NCI-H524 treated with DMSO at 0.1 percent for 48 hours (cell line): ENCODE measurements at places on chromosomes 1 and 21.
A peak's percentile ranks its signal among the peaks of the same experiment; 100 is the strongest.

- DNase-seq = no peak
Measured at GRCh38 chr1:42848823-42849537, 2.6 kb downstream of the ZNF691 start.

GRCh38 chr1:222090103-222090502 is 348.2 kb upstream of the DUSP10 start:
- no peak for DNase-seq

DNA sequence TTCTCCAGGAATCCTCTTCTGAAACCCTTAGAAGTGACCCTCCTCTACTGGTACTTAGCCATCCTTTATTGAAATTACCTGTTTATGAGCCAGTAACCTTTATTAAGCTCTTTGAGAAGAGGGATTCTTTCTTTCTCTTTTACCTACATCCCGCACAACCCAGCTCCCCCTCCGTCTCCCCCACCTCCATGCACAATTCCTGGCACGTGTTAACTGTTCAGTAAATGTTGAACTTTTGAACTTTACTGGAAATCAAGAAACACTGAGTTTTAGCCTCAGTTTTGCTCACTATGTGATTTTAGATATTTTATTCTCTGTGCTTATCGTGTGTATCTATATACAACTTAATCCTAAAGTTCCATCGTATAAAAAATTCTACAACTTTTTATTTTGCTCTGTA is 1.8 kb downstream of the TMED5 start:
- DNase-seq = no peak

DNA sequence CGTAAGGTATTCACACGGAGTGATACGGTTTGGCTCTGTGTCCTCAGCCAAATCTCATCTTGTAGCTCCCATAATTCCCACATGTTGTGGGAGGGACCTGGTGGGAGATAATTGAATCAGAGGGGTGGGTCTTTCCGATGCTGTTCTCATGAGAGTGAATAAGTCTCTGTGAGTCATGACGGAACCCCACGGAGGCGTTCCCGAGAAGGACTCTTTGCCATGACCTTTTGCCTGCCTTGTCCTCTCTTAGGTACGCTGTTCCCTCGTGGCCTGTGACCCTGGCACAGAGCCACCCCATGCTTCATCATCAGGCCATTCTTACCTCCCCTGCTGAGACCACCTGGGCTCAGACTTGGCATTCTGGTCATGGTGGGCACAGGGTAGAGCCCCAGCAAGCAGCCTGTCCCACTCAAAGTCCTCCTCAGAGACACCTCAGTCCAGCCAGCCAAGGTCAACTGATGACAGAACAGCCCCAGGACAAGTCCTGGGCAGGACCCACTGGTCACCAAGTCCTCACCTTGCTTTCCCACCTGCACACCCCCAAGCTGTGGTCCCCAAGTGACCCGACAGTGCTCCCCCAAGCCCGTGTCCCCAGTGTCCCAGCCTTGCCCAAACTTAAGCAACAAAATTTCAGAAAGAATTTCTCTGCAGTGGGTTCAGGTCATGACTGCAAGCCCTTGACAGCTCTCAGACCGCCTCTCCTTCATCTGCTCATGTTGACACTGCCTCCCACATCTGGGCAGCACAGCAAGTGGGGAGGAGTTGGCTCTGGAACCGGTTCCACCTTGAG is 158.4 kb downstream of the ACTL8 start:
- no peak for DNase-seq

- DNase-seq = no peak
Measured at GRCh38 chr1:47840393-47841190, 156.6 kb downstream of the TRABD2B start.

DNA sequence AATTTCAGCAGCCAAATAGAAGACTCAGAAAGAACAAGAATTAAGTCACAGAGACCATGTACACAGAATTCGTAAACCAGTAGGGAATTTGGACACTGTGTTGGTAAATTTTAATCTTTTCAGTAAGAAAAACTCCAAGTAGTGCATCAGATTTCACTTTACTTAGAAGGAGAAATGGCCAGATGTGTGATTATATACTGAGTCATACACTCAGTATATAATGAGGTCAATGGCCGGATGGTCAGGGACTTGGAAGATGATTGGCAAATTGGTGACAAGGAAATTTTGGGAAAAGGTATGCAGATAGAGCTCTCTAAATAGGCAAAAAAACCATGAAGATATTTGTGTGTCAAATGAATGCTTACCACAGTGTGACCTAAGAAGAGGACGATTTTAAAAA is 399.8 kb upstream of the LRRC7 start:
- DNase-seq = no peak

DNA sequence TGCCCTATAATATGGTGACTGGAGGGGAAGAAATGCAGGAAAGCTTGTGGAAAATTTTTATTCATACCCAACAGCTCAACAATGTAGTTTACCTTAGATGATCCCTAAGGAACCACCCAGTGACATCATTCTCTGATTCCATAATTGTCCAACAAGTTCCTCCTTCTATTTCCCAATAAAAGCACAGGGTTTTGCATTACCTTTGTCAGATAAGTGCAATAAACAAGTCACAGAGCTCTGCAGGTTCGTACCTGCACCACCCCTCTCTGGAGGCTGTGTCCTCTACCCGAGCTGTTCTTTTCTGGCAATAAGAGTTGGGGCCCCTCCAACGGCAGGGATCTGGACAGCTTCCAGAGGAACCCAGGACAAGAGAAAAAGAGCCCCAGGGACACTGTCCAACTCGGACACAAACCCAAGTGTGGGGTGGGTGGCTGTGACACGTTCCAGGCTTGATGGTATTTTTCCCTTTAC is 38.8 kb downstream of the RCAN1 start:
- DNase-seq = no peak

- DNase-seq = no peak
Measured at GRCh38 chr1:214224611-214225354, 56.2 kb upstream of the SMYD2 start.

DNA sequence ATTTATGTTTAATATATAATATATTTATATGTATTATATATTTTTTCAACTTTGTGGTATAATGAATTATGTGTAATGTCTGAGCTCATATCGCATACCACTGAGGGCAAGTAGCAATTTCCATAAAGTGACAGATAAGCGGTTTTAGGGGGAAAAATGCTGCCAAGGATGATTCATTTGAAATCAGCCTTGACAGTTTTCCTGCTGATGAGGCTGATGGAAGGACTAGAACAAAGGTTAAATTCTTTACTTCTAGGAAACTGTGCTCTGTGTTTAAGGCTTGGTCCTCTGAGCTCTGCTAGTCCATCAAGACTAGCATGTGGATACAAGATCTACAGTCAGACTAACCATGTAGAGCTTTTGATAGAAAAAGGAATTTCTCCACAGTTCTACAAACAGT is 19.3 kb upstream of the DDAH1 start:
- no peak for DNase-seq

GRCh38 chr1:105072850-105073249 is 1323.2 kb downstream of the AMY1C start:
- no peak for DNase-seq

GRCh38 chr1:87497380-87498203 is 168.9 kb downstream of the LMO4 start:
- DNase-seq = no peak

DNA sequence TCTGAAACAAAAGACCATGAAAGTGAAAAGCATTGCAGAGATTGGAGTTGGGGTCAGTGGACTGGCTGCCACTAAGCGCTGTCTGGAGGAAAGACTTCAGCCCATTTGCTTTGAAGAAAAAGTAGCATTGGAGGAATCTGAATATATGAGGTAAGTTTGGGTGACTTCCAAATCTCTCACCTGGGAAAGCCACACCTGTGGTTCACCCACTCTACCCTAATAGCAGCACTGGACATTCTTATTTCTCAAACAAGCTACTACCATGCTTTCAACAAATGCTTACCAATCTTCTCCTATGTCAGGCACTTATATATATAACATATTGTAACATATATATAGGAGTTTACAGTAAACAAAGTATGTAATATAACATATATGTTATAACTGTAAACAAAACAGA is 76.0 kb upstream of the POGK start:
- no peak for DNase-seq

- peak; percentile 53 for DNase-seq
Measured at GRCh38 chr21:15667819-15668218, 62.0 kb upstream of the USP25 start.

GRCh38 chr1:11546456-11546855 is 67.5 kb downstream of the DISP3 start:
- DNase-seq = no peak

- DNase-seq = no peak
Measured at GRCh38 chr1:172723251-172723650, 64.3 kb downstream of the FASLG start.

DNA sequence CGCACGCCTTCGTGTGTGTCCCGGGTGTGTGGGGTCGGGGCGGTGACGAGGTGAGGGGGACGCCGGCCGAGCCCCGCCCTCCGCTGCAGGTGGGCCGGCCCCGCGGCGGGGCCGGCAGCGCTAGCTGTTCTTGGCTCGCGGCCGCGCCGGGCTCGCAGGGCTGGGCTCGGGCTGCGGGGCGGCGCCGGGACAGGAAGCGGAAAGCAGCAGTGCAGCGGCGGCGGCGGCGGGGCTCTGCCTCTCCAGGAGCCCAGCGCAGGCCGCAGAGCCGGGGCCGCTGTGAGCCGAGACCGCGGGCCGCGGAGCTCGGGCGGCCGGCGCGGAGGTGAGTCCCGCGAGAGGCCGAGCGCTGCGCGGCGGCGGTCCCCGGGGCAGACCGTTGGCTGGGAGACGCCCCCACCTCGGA is at the start of gene VANGL1:
Gene VANGL1 (plus strand): TSS at position 209 of the 406 bp plus-strand sequence. CDS start 9,444 bp downstream, outside the sequence.
- no peak for DNase-seq

DNA sequence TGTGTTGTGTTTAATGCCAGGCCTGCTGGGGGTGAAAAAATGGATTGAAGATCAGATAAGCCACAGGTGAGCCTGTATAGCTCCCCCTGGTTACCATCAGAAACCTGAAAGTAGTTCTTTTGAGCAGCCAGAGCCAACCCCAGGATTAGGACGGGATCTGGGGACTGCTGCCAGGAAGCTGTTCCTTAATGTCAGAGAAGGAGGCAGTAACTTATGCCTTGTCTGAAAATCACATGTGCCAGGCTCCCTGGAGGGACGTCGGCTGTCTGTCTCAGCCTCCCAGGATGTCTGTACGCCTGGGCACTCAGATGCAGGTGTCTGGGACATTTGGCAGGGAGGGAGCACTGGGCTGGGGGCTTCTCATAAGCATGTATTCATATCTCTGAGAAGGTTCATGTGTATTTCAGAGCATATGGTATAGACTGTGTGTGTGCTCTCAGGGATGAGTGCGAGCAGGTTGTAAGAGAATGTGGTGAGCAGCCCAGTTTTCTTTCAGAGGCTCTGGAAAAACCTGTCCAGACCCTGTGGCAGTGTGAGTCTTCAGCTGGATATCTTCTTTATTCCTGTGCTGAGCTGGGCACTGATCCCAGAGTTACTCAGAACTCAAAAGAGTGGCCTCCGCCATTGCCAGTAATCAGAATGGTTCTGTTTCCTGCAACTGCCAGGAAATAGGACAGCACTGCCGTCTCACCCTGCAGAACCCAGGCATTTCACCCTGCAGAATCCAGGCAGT is 2.8 kb downstream of the FAM43B start:
- DNase-seq = no peak

GRCh38 chr1:16498573-16499413 is 15.3 kb downstream of the RNU1-1 start:
- DNase-seq = peak; percentile 22

- DNase-seq = no peak
Measured at GRCh38 chr1:86787621-86788020, 83.2 kb downstream of the SH3GLB1 start.

- no peak for DNase-seq
Measured at GRCh38 chr21:26448751-26449150, 124.3 kb downstream of the CYYR1 start.

DNA sequence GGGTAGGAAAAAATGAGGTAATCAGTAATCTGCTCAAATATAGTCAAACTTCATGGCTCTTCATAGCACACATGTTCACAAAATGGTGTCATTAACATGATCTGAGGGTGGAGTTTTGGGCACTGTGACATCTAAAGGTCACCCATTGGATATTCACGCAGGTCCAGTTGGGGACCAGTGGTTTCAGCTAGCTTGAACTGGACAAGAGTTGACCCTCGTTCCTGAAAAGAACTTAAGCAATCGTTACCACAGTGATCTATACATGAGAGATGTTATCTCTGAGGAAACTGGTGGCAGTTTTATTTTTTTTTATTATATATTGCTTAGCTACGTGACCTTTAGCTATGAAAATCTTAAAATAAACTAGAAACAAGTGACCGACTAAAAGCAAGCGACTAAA is 3.0 kb upstream of the OR2C3 start:
- no peak for DNase-seq

DNA sequence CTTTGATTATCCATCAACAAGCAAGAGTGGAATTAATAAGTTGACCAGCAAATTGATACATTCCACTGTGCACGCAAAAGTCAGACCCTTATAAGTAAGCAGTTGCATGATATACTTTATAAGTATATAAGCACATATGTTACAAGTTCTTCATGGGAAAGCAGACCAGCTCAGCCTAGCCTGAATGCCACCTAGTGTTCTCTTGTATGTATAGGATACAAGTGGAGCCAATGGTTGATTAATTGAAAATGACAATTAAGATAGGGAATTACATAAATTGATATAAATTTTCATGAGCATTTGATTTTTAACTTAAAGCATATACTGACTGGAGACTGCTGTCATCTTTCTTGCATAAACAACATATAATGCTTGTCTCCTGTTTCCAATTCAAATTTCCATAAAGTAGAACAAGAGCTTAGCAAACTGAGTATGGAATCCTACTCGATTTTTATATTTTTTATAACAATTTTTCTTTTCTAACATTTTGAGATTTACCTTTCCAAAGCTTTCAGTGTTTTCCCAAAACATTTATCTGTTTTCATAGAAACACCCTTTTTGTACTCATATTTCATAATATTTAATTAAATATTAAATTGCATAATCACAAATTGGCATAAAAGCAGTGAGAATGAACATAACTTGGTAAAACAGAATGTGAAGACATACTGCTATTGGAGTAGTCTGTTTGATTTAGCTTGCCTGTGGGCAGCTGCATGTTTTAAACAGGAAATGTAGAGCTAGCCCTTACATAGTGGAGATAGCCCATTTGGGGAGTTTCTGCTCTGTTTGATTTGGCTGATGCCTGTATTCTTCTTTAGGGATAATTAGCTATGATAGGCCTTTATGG is 62.8 kb downstream of the MAGI3 start:
- DNase-seq = peak; percentile 20

DNA sequence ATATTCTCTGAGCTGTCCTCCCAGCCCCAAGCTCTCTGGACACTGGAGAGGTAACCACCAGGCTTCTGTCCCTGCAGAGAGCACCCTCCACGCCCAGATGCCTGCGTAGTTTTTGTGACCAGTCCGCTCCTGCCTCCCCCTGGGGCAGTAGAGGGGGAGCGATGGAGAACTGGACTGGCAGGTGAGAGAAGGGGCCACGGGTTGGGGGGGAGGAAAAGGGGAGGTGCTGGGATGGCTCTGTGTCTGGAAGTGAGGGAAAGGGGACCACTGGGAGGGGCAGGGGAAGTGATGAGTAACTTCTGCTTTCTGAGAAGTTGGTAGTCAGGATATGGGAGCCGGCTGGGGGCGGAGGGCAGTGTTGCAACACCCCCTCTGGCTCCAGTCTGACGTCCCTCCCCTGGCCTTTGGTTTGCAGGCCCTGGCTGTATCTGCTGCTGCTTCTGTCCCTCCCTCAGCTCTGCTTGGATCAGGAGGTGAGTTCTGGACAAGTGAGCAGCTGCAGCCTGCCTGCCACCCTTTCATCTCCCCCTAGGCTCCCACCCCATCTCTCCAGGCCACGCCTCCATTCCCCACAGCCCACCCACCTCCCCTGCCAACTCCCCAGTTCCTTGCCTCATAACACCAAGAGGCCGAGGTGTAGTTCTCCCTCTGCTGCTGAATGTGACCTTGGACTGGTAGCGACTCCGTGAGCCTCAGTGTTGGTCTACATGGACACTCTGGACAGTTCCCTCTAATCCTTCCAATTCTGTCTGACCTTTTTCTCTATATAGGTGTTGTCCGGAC is 3.1 kb downstream of the ADAMTSL4 start:
- no peak for DNase-seq
